ENCODE measurements at places on chromosomes 1 and 21. TPM values are rescaled to one million over a fixed set of nuclear protein-coding genes. Genes with fewer than 3 reads are reported as not detected.

PTPRC gene
- 9.7 TPM for total RNA-seq

IGSF3 gene
- total RNA-seq = 15.8 TPM

PHF13 gene
- 8.0 TPM for total RNA-seq

NBPF8 gene
- total RNA-seq = 1.3 TPM

HUNK gene
- total RNA-seq = 0.08 TPM

OR2T35 gene
- total RNA-seq = not detected

FMO5 gene
- 8.2 TPM for total RNA-seq

MX2 gene
- 4.8 TPM for total RNA-seq

SPRR3 gene
- total RNA-seq = not detected

LRRC40 gene
- 10.5 TPM for total RNA-seq

OR13G1 gene
- total RNA-seq = not detected

PADI3 gene
- not detected for total RNA-seq

GRCh38 chr21:34517491-34518245 lies 5.7 kb upstream of the KCNE1 start:
- peak; percentile 60 for DNase-seq

- DNase-seq = no peak
These were observed 85.6 kb downstream of the MAN1C1 start for GRCh38 chr1:25702101-25702775.

DNA sequence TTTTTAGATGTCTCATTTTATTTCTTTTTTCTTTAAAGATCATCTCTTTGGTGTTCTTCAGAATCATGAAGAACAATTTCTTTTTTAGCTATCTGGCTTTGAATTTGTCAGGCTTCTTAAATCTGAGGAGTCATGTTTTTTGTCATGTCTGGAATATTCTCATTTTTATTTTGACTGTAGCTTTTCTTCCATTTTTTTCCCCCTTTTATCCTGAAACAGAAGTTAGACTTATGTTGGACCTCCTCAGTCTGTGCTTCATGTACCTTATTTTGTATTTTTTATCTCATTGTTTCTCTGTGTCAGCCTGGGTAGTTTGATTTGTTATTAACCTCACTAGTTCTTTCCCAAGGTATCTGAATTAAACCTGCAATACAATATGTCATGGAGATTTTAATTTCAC lies 319.2 kb upstream of the ADGRL4 start:
- no peak for DNase-seq

DNA sequence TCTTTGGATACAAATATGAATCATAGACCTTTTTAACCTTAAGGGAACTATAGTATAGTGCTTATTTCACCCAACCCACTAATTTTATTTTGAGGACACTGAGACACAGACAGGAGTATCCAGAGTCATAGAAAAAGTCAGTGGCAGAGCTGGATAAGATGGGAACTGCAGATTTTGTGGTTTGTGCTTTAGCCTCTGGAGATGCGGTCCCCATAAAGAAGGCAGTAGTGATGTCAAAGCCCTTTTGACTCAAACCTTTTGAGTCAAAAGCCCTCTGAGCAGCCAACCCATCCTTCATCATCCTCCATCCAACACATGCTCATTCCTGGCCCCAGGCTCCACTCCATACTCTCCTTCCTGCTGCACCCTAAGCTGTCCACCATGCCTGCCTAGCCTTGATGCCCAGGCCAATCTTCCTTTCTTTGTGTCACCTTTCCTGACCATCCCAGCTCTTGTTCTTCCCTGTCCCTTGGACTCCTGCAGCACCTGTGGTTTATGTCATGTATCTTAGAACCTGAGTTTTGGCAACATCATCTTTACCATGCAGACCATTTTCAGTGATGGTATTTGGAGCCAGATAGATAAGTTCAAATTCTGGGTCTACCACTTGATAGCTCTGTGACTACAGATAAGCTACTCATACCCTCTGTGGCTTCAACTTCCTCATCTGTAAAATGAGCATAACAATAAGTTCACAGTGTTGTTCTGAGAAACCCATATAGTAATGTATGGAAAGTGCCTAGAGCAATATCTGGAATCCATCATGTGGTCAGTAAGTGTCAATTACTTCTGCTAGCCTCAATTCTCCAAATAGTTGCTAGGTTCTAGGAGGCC lies 20.1 kb downstream of the SLAMF1 start:
- no peak for DNase-seq

- DNase-seq = no peak
These were observed 10.8 kb upstream of the PADI1 start for GRCh38 chr1:17194133-17194475.

GRCh38 chr1:220750131-220750515 lies 2.0 kb downstream of the MTARC2 start:
- no peak for DNase-seq

DNA sequence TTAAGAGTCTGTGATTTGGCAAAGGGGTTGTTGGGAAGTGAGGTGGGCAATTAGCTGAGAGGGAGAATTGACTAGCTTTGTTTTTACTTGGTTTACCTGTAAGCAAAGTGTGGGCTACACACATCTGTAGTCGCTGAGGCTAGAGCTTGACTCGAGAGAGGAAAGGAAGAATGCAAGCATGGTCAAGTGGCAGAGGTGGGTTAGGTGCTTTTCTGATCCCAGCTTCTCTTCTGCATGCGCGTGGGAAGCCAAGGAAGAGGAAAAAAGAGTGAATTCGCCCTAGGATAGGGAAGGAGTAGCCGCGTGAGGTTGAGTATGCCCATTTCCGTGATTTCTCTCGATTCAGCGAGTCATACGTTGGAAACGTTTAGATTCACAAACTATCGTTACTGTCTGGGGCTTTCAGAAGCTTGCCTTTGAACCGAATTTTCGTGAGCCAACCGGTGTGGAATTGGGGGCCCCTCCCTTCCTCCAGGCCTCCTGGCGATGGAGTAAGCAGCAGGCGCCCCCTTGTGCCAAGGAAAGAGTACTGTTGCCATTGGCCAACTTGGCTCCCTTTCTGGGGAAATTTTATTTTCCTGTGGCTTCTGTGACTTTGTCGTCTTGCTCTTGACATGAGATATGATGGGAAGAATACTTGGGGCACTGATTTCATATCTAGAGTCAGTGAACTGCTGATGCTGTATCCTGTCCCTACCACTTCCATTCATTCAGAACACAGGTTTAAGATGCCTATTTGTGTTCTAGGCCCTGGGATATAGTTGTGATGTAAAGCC lies 1.3 kb downstream of the PIGV start:
- peak; percentile 89 for DNase-seq

DNA sequence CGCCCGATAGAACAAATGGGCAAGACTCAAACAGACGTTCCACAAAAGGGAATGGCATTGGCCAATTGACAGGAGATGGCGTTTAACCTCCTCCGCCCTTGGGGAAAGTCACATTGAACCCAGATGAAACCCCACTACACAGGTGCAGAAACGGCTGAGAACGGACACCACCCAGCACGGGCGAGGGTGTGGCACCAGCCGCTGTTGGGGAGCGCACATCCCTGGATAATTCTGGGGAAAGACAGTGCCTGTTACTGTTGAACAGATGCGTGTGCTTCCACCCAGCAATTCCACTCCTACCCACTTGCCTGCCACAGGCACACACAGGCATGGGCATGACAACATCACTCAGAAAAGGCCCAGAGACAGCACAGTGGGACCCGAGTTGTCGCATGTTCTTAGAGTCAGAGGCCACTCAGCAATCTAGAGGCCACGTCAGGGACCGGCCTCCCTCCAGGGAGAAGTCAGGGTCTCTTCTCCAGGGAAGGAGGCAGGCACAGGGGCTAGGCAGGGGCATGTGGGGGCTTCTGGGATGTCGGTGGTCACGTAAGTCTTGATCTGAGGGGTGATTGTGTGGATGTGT lies 15.2 kb downstream of the PRXL2B start:
- DNase-seq = no peak

GRCh38 chr1:21121764-21122471 lies 54.8 kb downstream of the EIF4G3 start:
- DNase-seq = no peak

GRCh38 chr1:207695891-207696290 lies 51.0 kb downstream of the CR1L start:
- no peak for DNase-seq

DNA sequence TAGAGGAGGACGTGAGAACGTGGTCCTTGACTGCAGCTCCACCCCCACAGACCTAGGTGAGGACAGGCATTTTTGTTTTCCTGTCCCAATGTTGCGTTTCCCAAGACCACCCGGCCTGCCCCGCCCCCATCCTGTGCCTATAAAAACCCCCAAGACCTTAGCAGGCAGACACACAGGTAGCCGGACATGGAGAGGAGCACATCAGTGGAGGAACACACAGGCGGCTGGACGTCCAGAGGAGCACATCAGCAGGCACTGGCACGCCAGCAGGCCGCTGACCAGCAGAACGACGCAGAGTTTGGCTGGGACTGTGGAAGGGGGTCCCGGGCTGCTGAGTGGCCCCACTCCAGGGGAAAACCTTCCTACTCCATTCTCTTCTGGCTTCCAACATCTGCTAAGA lies 12.7 kb upstream of the HMGCL start:
- no peak for DNase-seq

- no peak for DNase-seq
These were observed 24.4 kb upstream of the NDC1 start for GRCh38 chr1:53862507-53862906.

- DNase-seq = no peak
These were observed 590.1 kb downstream of the LTN1 start for GRCh38 chr21:28402616-28402989.

- no peak for DNase-seq
These were observed 1.2 kb upstream of the TMPRSS3 start for GRCh38 chr21:42396799-42397745.

DNA sequence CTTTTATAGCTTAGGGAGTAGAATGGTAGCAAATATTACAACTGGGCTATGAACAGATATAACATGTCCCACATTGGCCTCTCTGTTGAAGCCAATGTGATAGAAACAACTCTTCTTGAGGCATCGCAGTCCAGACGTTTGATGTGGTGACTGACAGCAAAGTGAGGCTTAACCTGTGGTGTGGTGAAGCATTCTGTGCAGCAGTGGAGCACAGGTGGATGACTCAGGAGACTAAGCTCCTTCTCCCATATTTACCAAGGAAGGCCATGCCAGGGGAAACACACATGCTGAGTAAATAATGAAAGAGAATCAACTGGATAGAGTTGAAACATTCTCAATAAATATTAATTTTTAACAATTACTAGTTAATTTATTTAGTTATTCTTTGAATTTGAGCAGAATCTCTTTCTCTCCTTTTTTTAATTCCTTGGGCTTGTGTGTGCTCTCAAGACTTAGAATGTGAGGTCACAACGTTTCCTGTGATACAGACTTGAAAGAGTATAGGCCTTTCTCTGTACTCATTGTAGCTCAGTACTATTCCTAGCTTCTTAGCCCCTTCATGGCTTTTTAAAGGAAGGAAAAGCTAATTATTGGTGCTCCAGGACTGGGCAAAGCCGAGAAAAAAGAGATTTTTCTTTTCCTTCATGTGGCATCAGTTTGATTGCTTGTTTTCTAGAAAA lies 17.6 kb downstream of the CRB1 start:
- no peak for DNase-seq

GRCh38 chr1:14599183-14599791 lies 802 bp downstream of the KAZN start:
- no peak for DNase-seq

- DNase-seq = no peak
These were observed 111.8 kb downstream of the FGGY start for GRCh38 chr1:59408608-59409240.

- DNase-seq = no peak
These were observed 178.9 kb upstream of the FOXD3 start for GRCh38 chr1:63143482-63143881.

DNA sequence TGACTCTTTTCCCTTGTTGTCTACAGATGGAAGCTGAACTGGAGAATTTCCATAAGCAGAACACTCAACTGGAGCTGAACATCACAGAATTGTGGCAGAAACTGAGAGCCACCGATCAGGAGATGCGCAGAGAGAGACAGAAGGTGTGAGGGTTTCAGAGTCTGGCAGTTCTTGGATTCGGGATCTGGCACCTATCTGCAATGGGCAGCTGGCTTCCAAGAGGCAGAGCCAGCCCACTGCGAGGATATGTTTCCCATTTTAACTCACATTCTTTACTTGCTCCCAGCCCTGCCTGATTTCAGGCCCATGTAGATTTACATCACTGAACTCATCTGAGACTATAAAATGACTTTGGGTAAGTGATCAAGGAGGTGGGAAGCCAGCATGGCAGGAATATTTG lies 37.3 kb upstream of the TMEM125 start:
- no peak for DNase-seq

- no peak for DNase-seq
These were observed 41.9 kb downstream of the ACP6 start for GRCh38 chr1:147628441-147628840.

DNA sequence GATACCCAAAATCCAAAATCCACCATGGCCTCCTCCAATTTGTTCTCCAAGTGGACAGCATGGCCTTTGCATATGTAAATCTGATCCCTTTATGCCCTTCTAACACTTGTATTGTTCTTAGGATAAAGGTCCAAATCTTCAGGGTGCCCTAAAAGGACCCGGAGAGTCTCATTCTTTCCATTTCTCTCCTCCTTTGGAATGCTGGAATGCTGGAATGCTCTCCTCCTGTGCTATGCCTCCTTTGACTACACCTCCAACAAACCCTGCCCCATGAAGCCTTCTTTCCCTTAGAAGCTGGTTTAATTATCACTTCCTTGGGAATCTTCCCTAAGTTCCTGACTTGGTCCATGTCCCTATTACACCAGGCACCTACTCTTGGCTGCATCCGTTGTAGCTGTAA lies 484.8 kb upstream of the RUNX1 start:
- no peak for DNase-seq

GRCh38 chr1:229258031-229258756 lies 12.7 kb upstream of the RAB4A start:
- DNase-seq = no peak

GRCh38 chr1:58898739-58899586 lies 115.1 kb upstream of the JUN start:
- peak; percentile 83 for DNase-seq

- DNase-seq = no peak
These were observed 88.4 kb upstream of the COL6A1 start for GRCh38 chr21:45892916-45893739.
